ENCODE measurements at places on chromosomes 4 and X.
A peak's percentile ranks its signal among the peaks of the same experiment; 100 is the strongest.

DNA sequence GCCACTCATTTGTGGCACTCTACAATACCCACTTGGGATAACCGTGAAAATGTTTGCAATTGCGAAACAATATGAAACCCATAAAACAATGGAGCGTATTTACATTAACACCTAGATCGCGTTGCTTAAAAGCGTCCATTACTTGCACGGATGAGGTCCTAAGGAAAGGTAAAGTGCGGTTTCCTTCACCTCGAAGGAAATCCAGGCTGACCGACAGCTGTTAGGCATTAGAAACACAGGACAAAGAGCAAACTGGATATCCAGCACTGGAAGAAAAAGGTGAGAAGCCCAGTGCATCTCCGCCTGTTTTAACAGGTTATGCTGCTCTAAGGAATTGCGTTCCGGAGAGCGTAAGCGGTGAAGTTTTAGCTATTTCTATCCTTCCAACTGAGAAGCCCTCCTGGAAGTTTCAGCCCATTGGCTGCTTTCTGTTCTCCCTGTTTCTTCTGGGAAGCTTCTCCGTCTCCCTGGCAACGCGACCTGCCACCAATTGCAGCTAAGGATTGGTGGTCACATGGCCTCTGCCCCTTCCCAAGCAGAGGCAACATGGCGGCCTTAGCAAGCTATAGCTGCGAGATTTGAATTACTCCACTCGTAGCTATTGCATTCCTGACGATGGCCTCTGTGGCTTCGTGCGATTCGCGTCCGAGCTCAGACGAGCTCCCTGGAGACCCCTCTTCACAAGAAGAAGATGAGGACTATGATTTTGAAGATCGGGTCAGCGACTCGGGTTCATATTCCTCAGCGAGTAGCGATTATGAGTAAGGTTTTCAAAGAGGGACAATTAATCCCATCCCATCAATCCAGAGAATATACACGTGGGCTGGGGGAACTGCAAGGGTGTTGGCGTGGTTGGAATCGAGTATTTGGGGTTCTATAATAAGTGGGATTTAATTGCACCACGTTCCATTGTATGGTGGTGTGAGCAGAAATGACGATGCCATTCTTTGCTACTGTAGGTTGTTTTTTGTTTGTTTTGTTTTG is at the start of gene INTU:
Gene INTU (plus strand): TSS at position 538 of the 984 bp plus-strand sequence. CDS start 78 bp downstream, at position 616.
- peak; percentile 81 for DNase-seq

GRCh38 chr4:153019906-153020305 is 83.8 kb downstream of the FHDC1 start:
- DNase-seq = no peak

DNA sequence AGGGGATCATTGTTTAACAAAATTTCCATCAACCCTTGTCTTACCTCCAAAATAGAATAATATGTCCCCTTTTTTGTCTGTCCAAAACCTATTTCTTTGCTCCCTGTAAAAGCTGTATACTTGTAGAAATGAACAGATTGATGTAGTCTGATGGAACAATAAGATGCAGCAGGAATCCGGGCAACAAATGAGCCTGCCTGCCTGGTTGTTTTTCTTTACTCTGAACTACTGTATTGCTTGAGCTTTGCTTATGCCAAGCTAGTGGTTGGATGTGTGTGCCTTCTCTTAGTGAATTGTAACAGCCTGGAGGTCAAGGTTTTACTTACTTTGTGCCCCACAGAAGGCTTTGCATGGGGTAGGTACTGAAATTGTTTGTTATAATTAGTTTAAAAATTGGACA is 116.2 kb upstream of the TLL1 start:
- no peak for DNase-seq

DNA sequence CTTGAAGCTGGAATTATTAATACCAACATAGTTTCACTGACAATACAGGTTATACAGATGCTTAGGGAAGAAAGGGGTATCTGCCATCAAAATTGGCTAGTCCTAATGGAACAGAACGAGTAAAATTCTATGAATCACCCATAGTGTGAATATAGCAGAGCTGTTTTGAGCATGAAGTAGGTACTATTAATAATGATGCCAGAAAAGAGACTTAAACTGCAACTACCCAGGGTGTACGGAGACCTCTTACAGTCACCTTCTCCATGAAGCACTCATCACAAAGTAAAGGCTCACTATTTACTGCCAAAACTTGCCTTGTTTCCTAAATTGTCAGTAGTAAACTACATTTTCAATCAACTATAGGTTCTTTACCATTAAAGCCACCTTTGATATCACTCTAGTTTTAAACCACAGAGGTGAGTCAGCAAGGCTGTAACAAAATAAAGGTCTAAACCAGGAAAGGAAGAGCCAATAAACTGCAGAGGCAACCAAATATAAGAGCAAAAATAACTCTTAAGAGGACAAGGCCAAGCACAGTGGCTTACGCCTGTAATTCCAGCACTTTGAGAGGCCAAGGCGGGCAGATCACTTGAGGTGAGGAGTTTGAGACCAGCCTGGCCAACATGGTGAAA is 114.4 kb downstream of the FRYL start:
- no peak for DNase-seq

DNA sequence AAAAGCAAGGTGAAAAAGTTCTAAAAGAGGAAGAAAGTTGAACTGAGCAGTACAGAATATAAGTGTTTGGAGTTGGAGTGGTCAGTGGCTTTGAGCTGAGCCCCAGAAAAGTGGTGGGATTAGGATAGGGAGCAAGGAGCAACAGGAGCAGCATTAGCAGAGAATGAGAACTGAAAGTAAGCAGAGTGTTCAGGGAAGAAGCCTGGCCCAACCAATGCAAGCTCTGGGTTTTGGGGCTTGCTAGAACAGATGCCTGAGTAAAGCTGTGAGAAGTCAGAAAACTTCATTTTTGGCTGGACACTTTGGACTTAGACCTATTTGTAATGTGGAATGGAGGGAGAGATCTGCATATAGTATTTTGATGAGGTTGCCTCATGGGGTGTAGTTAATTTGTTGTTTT is 17.8 kb downstream of the JADE1 start:
- DNase-seq = no peak

- DNase-seq = no peak
Measured at GRCh38 chr4:153535772-153536513, 69.8 kb downstream of the TMEM131L start.

DNA sequence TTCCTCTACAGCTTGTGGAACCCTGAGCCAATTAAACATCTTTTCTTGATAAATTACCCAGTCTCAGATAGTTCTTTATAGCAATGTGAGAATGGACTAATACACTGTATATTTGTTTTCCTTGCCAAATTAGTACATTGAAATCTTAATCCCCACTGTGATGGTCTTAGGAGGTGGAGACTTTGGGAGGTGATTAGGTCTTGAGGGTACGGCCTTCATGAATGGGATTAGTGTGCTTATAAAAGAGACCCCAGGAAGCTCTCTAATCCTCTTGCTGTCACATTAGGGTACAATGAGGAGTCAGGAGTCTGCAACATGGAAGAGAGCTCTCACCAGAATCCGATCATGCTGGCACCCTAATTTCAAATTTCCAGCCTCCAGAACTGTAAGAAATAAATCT is 86.6 kb downstream of the TIGD2 start:
- DNase-seq = no peak

DNA sequence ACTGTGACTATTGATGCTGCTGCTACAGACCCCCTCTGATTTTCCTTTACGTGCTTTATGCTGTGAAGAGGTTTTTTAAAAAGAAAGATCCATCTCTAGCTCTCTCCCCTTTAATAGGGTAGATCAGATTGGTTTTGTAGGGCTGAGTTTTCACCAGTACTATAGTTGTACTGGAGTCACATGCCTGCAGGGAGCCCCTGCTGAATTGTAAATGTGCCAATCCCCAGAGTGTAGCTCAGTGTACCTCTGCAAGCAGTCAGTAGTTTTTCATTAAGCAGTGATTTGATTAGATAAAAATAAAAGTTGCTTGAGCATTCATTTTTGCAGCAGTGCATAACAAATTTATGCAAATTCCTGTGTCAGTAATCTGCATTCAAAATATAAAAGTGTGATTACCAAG is 179.2 kb downstream of the IL1RAPL2 start:
- no peak for DNase-seq

- DNase-seq = no peak
Measured at GRCh38 chr4:174674305-174674840, 152.1 kb upstream of the HPGD start.

- DNase-seq = no peak
Measured at GRCh38 chrX:120474085-120474484, 5.0 kb upstream of the LAMP2 start.

DNA sequence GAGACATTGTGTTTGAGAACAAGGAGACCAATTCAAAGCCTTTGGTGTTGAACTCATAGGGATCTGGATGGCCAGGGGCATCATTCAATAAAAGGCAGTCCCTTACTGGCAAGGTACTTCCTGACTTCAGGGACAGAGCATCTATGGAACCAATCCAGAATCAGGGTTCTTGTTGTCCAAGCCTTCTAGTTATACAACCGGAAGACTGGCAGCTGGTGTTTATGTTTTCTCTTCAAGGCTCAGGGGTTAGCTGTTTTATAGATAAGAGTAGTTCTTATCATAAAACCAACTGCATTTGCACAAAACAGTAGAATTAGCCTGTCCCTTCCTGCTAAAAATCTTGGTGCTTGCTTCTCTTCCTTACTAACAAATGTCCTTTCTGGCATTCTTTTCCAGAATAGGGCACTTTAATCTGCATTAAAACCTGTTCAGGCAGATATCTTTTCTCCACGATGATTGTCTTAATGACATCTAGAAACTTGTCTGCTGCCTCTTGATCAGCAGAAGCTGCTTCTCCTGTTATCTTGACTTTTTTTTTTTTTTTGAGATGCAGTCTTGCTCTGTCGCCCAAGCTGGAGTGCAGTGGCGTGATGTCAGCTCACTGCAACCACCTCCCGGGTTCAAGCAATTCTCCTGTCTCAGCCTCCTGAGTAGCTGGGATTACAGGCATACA is 38.4 kb upstream of the ARHGEF6 start:
- DNase-seq = no peak

DNA sequence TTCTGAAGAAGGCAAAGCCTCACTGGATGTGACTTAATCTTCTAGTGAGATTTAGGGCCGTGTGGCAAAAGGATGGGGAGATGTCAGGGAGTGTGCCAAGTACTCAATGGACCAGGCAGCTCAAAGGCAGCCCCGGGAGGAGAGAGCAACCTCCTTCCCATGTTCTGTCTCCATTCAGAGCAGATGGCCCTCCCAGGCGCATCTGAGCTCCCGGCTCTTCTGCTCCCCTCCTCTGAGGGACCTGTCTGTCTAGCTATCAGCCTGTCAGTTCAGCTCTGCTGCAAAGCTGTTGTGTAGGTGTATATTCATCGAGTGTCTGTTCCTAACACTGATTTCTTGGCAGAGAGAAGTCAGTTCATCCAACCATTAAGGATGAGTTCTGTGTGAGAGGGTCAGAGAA is 10.9 kb upstream of the PORCN start:
- DNase-seq = no peak

GRCh38 chr4:77451530-77451929 is 154.1 kb upstream of the CXCL13 start:
- DNase-seq = no peak

- no peak for DNase-seq
Measured at GRCh38 chrX:133175162-133175561, 43.0 kb downstream of the TFDP3 start.

DNA sequence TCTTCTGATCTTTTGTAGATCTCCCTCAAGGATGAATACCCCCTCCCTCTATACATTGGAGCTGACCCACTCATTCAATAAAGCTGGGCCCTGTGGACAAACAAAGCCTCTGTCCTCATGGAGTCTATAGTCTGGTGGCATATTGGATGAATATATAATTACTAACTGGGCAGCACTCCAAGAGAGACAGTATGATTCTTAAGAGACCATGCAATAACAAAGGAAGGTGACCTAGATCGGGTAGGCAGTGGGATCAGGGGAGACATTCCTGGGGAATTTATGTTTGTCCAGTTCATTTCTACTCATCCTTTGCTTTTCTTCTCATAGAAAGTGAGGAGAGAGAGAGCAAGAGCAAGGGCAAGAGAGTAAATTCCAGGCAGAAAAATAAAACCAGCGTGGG is 23.5 kb upstream of the CXCL13 start:
- DNase-seq = no peak

DNA sequence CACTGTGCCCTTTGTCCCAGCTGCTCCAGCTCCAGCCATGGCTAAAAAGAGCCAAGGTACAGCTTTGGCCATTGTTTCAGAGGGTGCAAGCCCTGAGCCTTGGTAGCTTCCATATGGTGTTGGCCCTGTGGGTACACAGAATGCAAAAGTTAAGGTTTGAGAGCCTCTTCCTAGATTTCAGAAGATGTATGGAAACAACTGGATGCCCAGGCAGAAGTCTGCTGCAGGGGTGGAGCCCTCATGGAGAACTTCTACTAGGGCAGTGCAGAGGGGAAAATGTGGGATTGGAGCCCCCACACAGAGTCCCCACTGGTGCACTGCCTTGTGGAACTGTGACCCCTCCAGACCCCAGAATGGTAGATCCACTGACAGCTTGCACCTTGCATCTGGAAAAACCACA is 70.9 kb upstream of the MSX1 start:
- DNase-seq = no peak

DNA sequence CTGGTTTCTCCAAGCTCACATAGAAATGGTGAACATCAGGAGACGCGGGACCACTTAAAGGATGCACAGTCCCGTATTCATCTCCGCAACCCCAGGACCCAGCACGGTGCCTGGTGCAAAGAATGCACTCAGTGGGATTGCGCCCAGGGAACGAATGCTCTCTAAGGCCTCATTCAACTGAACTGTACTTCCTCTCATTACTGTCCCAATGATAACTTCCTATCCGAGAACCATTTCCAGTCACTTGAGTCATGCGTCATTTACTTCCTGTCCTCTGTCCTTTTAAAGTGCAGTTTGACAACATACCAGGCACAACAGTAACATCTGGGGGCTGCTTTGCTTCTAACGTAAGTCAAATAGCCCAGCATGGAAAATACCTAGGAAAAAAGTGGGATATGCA is 75.7 kb downstream of the RBM47 start:
- DNase-seq = no peak

GRCh38 chrX:77937291-77937690 is 26.8 kb downstream of the ATP7A start:
- no peak for DNase-seq

DNA sequence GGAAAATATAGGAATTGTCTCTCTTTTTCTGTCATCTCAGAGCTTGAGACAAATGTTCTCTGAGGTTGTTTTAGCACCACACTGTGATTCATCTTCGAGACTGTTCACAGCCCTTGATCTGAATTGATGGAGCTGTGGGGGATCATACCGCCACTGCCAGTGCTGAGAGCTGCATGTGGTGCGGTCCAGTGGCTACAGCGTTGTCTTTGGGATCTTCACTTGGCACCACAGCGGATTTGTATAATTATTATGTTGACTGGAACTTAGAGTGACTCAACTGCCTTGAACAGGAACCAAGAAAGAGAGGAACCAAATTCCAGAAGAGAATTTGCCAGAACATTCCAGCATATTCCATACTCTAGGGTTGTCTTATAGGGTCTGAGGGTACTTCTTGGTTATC is 29.1 kb downstream of the TBL1X start:
- DNase-seq = no peak

GRCh38 chr4:54879576-54879975 is 221.8 kb downstream of the KIT start:
- DNase-seq = no peak

DNA sequence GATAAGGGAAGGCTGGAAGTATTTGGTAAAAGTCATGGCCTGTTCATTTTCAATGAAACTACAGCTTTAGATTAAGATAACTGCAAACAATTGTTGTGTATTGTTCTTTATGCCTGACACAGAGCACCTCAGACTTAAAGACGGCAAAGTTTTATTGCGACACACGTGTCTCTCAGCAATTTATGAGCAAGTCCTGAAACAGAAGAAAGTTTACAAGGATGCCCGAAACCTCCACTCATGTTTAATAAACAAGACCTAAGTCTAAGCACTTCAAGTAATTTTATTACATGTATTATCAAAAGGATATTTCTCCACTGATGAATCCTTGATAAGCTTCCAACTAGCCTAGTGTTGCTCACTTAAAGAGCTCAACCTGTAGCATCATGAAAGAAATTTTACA is 51.0 kb downstream of the DHX15 start:
- no peak for DNase-seq
